ENCODE measurements at places on chromosomes 7 and 10.

- DNase-seq: no peak
Measured at GRCh38 chr7:106054156-106054910, 57.8 kb downstream of the SYPL1 start.

DNA sequence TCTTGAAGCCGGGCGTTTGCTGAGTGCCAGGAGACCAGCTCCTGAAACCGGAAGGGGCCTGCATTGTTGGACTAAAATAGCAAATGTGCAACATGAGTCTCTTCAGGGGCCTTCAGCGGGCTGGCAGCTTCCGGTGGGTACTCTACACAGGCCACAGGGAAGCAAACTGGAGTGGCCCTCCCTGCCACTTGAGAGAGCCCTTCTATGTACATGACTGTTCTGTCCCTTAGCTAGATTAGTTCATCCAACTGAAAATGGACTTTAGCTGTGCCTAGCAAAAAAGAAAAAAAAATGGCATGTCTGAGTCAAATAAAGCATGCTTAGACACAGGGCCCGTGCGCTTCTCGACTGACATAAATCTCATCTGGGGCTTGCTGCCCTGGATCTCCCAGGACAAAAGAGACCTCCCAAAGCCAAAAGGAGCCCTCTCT is 115.3 kb upstream of the TCF7L2 start:
- no peak for DNase-seq

DNA sequence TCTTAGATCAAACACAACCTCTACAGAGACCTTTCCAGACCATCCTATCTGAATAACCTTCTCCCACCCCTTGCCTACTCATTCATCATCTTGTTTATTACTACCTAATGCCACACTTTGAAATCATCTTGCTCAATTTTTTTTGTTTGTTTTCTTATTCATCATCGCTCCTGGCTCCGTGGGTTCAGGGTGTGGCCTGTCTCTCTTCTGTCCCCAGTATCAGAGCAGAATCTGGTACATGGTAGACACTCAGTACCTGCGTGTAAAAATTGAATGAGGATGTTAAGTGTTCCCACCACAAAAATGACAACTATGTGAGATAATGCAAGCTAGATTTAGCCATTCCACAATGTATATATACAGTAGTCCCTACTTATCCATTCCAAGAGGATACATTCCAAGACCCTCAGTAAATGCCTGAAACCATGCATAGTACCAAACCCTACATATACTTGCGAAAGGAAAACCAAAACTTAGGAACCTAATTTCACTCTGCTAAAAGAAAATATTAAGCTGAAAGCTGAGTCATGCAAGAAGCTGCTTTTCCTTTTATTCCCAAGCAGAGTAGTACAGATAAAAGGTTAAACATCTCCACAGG is 72.1 kb upstream of the SEC61G start:
- no peak for DNase-seq

- DNase-seq: no peak
Measured at GRCh38 chr10:128710098-128710797, 584.0 kb upstream of the MKI67 start.

- no peak for DNase-seq
Measured at GRCh38 chr10:62684911-62685310, 119.6 kb upstream of the ADO start.

- no peak for DNase-seq
Measured at GRCh38 chr7:99108613-99109012, 35.3 kb downstream of the SMURF1 start.

- no peak for DNase-seq
Measured at GRCh38 chr7:128666200-128666599, 5.9 kb upstream of the GARIN1A start.

GRCh38 chr10:15483215-15484075 is 112.4 kb upstream of the FAM171A1 start:
- DNase-seq: no peak

DNA sequence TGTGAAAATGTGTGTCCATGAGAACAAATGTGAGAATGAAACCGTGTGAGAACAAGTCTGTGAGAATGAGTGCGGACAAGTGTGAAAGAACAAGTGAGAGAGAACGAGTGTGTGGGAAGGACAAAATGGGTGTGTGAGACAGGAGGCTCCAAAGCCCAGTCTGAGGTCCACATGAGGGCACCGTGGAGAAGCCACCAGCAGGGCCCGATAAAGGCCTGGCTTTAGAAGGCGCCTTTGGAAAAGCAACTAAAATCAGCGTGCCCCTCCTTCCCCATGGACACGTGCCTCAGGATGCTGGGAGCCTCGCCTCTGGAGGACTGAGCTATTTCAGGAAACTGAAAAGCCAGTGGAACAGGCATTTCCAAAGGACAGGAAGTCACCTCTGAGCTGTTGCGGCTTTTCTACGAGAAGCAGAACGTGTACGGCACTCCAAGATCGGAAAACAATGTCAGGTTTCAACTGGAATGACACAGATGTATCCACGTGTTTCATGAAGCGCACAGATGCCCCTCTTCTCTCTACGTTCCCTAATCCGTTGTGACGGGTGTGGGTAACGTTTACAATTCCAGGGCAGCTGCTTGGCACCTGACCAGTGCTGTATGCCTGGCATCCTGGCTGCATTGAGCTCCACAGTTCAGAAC is 46.4 kb downstream of the ESYT2 start:
- no peak for DNase-seq

DNA sequence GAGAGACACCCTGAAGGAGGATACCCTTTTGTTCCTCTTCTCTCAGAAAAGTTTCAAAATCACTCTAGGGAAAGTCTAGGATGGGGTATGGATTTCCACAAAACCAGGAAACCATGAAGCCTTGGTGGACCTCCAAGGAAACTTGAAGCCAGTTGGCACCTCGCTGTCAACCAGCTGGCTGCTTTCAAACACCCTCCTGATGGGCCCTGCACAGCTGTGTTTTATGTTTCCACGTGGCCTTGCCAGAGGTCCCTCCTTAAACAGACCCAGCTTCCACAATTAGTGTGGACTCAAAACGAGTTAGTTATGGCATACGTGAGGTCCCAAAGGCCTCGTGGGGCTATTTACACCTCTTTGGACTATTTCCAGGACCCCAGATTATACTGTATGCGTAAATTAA is 5.9 kb downstream of the PPP1R3A start:
- no peak for DNase-seq

- DNase-seq: no peak
Measured at GRCh38 chr10:79142522-79143309, 74.0 kb downstream of the ZMIZ1 start.

DNA sequence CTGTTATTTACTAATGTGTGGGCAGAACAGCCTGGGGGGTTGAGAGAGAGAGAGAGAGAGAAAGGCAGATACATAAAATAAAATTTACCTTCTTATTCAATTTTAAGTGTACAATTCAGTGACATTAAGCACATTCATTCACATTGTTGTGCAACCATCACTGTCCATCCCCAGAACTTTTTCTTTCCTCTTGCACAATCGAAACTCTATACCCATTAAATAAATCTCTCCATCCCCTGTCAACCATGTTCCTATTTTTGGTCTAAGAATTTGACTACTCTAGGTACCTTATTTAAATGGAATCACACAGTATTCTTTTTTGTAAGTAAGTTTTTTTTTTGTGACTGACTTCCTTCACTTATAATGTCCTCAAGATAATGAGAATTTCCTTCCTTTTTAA is 181.6 kb downstream of the SND1 start:
- no peak for DNase-seq

DNA sequence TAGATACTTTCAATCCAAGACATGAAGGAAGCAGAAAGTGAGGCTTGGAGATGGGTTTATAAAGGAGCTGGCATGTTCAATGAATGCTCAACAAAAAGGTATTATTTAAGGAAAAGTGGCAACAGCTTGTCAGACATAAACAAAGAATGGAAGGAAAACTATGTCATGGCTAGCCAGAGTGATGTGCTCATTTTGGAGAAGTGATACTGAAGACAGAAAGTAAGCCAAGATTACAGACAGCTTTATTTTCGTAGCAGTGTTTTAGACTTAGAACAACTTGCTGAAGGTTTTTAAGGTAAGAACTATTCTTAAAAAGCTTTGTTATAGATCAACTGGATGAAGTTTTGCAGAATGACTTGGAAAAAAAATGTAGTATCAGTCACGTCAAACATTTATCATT is 160.5 kb upstream of the FERD3L start:
- DNase-seq: no peak

DNA sequence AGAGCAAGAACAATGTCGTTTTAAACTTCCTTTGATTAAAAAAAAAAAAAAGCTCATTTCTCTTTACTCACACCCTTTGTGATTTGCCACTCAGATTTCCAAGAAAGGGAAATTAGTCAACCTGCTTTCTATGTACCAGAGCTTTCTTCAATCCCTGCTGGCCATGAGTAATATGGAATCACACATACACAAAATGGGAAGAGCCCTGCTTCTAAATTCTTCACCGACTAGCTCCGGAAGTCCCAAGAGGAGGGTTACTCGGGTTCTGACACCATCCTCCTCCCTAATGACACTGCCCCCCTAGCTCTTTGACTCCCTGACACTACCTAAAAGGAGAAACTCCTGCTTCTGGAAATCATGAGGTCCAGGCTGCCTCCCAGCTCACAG is 81.8 kb upstream of the SFMBT2 start:
- no peak for DNase-seq

- DNase-seq: peak; percentile 0
Measured at GRCh38 chr10:16408379-16408778, 28.4 kb upstream of the PTER start.

- no peak for DNase-seq
Measured at GRCh38 chr10:68261132-68261856, 29.4 kb upstream of the ATOH7 start.

DNA sequence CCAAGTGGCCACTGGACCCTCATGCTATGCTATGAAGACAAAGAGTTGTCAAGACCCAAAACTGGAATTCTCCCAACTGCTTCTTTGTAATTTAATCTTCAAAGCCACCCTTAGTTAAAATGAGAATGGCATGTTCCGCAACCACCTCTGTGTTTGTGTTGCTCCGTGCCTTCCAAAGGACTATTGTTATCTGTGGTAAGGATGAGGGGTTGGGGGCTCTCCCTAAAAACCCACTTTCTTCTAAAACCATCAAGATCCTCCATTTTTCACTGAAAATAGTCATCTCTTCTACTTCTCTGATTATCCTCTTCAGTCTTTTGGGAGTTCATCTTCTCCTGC is 222.1 kb upstream of the AOAH start:
- DNase-seq: no peak

- DNase-seq: no peak
Measured at GRCh38 chr10:123395906-123396305, 241.7 kb downstream of the BUB3 start.

DNA sequence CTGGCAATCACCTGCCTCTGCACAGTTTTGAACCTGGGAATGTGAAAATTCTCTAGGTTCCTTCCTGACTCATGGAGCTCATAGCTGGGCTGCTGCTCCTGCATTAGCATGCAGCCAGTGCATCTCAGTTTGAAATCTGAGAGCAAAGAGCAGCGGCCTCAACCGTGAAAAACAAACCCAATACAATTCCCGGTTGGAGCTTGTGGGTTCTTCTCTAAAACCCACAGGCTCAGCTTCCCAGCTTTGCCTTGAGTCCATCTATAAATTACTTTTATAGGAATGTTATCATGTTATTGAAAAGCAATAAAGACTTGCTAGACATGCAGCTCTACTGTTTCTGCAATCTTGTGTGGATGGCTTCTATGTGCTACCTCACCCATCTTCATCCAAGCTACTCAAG is 191.7 kb downstream of the CXCL12 start:
- no peak for DNase-seq

- DNase-seq: no peak
Measured at GRCh38 chr7:95632609-95633008, 36.3 kb upstream of the PDK4 start.

- no peak for DNase-seq
Measured at GRCh38 chr7:79454361-79454960, 994 bp upstream of the MAGI2 start.

GRCh38 chr7:77407906-77408305 is 8.2 kb downstream of the GSAP start:
- DNase-seq: no peak

DNA sequence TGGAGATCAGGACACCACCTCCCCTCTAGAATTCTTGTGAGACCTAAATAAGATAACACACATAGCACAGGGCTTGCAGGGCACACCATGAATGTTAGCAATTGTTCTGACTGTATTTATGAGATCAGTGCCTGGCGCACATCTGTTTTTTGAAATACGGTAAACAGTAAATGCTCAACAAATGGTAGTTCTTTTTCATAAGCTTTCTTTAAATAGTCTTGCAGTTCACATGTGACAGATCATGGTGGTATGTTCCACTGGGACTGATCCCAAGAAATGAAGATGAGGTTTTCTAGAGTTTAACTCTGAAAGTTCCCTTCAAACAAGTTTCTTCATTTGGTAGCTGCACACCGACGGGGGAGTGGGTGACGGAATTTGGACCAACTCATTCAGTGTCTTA is 34.8 kb downstream of the CREB5 start:
- no peak for DNase-seq

- DNase-seq: no peak
Measured at GRCh38 chr10:78985973-78986818, 82.6 kb upstream of the ZMIZ1 start.

DNA sequence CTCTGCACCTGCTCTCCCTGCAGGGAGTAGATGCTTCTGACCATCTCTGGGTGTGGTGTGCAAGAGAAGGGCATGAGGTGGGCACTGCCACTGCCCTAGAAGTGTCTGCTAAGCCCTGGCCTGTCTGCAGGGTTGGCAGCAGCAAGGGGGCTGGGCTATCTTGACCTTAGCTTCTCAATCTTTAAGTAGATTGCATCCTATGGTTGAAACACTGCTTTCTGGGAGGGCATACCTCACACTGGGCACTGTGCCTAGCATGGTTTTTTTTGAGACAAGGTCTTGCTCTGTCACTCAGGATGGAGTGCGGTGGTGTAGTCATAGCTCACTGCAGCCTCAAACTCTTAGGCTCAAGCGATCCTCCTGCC is 54.9 kb downstream of the CLIP2 start:
- no peak for DNase-seq

DNA sequence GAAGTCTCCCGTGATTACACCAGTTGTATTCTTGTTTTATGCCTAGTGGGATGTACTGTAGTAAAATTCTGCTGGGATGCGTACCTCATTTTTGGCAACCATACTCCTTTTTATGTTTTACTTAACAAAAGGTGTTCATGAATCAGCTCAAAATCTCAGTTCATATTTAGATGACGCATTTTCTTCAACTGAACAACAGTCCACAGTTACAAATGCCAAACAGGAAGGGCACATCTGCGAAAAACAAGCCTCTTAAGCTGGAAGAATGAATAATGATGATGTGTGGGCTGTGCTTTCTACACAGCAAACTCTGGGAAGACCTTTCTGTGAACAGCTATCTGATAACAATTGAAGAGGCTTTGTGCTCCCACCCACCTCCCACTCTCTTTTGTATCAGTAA is 68.4 kb upstream of the NRBF2 start:
- DNase-seq: no peak

GRCh38 chr10:109089779-109090178 is 833.5 kb downstream of the XPNPEP1 start:
- no peak for DNase-seq

GRCh38 chr7:18846765-18847215 is 270.6 kb downstream of the TWIST1 start:
- DNase-seq: no peak

GRCh38 chr10:72039377-72039776 is 49.0 kb downstream of the SPOCK2 start:
- DNase-seq: no peak

GRCh38 chr10:117768333-117769042 is 225.9 kb downstream of the EMX2 start:
- no peak for DNase-seq

GRCh38 chr10:21975378-21975990 is 28.0 kb downstream of the DNAJC1 start:
- DNase-seq: no peak

All from NCI-H526 treated with DMSO at 0.1 percent for 48 hours (cell line).